ENCODE measurements at places on chromosomes 13 and 19.

GRCh38 chr13:44765001-44765471 lies 188.9 kb upstream of the TSC22D1 start:
- no peak for DNase-seq

DNA sequence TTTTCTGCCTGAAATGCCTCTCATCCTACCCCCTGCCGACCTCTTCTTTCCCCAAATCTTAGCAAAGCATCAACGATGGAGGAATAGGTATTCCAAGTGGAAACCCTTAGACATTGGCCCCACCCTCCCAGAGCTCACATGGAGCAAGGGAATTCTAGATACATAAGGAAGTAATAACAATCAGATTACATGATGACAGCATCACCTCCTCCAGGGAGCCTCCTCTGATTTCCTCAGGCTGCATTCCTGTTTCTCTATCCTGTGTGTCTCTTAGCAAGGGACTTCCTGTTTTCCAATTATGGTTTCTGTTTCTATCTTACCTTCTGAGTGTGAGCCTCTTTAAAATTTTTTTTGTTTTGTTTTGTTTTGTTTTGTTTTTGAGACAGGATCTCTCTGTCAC lies 246.6 kb downstream of the TSHZ3 start:
- DNase-seq, result no peak

DNA sequence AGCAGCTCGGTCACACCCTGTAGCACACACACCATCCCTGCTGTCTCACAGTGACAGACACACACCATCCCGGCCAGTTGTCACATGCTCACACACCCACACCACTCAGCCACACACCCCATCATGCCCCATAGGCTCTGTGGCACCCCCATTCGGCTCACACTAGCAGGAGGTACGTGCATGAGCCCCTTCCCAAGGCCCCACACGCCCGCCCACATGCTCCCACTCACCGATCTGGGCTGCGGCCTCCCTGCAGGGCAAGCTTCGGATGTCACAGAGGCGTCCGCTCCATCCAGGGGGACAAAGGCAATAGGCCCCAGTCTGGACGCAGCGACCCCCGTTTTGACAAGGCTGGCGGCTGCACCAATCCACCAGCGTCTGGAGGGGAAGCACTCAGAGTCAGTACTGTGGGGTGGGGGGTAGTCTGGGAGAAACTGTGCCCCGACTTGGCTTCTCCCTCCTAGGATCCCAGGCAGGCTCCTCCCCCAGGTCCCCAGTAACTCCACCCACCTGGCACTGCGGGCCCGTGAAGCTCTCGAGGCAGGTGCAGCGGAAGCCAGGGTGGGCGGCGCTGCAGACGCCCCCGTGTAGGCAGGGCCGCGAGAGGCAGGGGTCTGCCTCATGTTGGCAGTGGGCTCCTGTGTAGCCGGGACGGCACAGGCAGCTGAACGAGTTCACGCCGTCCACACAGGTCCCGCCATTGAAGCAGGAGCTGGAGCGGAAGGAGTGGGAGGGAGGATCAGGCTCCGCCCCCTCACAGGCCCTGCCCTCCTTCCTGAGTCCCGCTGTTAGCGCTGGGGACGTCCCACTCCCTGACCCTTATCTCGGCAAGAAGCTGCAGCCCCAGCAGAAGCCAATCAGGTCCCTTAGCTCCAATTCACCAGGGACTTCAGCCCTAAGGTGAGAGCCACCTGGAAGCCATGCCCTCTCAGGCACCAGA lies 20.1 kb downstream of the NOTCH3 start:
- DNase-seq, result no peak

GRCh38 chr13:44052780-44053184 lies 173.1 kb downstream of the LACC1 start:
- DNase-seq, result no peak

DNA sequence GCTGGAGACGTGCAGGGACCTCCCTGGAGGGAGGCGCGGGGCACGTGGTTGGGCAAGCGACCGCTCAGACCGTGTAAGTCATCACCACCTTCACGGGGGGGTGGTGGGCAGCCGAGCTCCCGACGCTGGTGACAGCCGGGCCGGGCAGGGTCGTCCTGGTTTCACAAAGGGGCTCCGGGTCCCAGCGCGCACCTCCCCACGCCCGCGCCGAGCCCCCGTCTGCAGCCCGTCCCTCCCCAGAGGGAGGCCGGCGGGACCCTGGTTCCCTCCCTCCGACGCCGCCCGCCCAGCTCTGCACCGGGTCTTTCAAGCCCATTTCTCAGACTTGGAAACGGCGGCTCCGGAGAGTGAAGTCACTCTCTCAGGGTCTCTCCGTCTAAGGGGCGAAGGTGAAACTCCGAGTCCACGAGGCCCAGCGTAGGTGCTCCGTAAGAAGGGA lies 729 bp upstream of the ARID3A start:
- peak; percentile 27 for DNase-seq

- peak; percentile 75 for DNase-seq
Observed at GRCh38 chr13:49495783-49496762, at the start of gene PHF11. TSS of gene PHF11 (plus strand) at chr13:49495953. CDS start at chr13:49496002, 49 bp downstream.

Measured in RCC 7860 (cell line).